ENCODE measurements at places on chromosomes 2 and 18.

- DNase-seq: no peak
Measured at GRCh38 chr2:45857867-45858520, 206.5 kb downstream of the PRKCE start.

- DNase-seq: no peak
Measured at GRCh38 chr2:195535911-195536522, 121.0 kb upstream of the SLC39A10 start.

DNA sequence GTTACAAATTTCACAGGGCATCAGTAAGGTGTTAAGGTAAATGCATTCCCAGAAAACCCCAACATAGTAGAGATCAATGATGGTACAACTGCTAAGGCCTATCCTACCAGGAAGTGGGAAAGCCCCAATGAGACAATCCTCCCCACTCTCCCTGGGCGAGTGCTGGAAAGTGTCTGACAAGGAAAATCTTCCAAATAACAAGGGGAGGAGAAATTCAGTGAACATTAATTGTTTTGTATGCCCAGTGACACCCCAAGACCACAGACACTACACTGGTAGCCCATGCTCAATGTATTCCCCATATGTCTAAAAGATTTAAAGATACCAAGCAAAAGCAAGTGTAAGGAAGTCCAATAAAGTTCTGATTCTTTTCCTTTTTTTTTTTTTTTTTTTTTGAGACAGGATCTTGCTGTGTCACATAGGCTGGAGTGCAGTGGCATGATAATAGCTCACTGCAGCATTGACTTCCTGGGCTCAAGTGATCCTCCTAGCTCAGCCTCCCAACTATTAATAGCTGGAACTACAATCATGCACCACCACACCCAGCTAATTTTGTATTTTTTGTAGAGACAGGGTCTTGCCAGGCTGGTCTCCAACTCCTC, 24.7 kb downstream of the B4GALT6 start:
- DNase-seq: no peak

DNA sequence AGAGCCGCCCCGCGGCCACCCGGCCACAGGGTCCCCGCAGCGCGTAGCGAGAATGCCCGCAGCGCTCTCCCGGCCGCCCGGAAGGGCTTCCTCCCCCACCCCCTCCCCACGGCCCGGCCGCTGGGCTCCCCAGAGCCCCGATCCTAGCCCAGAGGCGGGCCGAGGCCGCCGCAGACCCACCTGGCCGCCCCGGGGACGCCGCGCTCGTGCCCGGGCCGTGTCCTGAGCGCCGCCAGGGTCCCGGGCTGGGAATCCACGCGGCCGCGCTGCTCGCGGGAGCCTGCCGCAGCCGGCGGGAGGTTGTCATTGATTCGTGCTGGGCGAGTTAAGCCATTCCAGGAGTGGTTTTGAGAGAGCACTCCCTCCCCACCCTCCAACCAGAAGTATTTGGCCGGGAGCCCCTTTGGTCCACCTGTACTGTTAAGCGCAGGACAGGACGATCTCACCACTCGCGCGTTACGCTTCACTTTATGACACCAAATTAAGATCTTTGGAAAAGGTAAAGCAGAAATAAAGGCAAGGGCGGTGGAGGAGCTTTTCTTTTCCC, 206.4 kb upstream of the SMAD2 start:
- DNase-seq: no peak

- DNase-seq: no peak
Measured at GRCh38 chr2:8403876-8404275, 278.0 kb upstream of the ID2 start.

DNA sequence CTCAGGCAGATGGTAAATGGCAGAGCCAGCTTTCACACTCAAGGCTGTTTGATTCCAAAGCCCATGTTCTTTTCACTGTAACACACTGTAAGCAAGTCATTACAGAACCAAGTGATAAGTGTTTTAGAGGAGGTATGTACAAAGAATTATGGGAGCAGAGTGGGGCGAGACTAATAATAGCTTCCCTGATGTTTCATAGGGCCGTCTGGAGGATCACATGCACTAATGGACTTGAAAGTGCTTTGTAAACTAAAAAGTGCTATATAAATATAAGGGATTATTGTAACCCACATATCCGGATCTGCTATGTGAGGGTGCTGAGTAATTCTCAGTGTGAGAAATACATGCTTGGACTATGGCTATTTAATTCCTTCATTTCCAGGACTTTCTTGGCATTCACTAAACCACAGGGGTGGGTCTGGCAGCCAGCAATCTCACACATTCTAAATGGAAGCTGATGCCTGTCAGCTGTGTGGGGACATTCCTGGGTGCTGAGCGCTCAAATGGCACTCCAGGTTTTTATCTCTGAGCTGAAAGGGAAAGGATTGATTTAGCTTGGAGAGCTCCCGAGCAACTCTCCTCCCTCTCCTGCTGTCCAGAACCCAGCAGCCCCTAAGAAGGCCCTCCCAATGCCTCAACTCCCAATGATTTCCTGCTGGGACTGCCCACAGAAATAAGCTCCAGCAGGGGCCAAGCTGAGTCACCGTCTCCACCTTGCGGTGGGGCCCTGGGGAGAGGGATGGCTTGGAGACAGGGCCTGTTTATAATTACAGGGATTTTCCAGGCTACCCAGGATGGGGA, 222.8 kb downstream of the SOX11 start:
- peak; percentile 71 for DNase-seq

Measured in foreskin melanocyte (primary cell).